Suppressor macrophage treated with lipopolysaccharide for 4 hours (primary cell): ENCODE measurements at places on chromosomes 4 and X.

DNA sequence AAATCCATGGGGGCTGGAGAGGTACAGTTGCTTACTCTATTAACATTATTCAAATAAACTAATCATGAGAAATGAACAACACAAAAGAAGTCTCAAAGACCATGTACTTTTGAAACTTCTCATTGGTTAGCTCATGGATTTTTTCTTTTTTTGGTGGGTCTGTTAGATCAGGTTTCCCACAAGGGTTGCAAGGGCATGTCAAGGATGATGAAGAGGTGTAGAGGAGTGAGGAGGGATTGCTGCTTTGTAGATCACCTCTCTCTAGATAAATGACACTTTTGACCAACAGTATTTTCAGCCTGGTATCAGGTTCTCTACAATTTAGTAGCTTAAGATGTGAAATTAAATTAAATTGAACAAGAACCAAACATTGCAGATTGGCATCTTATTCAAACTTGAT, 417.9 kb upstream of the AGA start:
- DNase-seq, result no peak

GRCh38 chrX:39360101-39360500, 558.8 kb downstream of the MID1IP1 start:
- no peak for DNase-seq

DNA sequence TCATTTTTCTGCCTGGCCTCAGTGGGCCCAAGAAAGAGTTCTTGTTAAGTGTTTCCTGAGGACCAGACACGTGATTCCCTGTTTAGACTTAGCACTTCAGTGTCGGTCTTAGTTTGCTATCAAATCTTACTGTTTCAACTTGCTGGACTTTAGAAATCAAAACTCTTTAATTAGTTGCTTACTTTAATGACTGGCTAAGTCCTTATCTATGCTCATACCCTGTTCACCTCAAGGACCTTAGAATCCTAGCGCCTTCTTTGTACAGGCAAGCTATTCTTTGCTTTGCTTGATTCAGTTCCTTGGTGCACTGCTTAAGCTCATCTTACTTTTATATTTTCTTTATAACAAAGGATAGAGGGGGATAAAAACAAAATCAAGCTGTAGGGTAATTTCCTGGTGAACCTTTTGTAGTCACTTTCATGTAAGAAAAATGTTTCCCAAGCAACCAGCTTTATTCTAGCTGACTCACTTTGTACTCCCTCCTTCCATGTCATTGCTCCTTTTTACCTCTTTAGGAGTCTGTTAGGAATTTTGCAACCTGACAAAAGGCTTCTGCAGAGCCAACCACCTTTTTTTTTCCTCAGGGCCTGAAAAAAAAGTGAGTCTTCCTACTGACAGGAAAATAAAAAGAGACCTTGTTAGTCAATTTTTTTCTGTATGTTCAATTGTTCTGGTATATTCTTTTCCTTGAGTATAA, 14.7 kb downstream of the WDR44 start:
- no peak for DNase-seq

DNA sequence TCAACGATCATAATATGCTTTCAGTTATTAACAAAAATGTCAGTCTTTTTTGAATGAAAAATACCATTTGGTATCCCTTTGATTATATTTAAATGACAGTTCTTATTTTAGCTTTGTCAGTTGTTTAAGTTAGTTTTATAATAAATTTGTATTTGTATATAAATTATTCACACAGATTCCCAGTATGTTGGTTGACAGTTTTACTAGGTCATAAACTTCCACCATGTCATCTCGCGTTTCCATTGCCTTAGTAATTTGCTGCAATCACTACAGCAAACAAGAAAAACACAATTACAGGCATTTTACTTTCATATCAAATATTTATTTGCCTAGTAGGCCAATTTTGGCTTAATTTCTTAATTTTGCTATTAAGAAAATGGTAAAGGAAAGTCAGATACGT, 109.6 kb upstream of the ANK2 start:
- DNase-seq, result no peak

DNA sequence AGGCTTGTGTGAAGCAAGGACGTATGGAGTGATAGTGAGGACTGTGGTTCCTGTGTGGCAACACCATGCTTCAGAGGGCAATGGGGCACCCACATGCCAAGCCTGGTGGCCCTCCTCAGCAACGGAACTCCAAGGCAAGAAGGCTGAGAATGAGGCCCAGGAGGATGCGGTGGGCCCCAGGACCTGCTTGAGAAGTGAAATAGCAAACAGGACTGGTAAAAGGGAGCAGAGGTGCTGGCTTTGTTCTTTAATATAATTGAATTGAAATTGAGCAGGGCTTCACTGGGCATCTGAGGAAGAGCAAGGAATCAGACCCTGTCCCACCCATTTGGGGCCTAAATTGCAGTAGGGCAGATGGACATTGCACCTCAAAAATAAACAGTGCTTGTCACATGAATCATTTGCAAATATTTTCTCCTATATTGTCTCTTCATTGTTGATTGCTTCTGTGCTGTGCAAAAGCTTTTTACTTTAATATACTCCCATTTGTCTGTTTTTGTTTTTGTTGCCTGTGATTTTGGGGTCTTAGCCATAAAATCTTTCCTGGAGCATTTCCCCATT, 2.3 kb downstream of the TMEM187 start:
- peak; percentile 2 for DNase-seq

DNA sequence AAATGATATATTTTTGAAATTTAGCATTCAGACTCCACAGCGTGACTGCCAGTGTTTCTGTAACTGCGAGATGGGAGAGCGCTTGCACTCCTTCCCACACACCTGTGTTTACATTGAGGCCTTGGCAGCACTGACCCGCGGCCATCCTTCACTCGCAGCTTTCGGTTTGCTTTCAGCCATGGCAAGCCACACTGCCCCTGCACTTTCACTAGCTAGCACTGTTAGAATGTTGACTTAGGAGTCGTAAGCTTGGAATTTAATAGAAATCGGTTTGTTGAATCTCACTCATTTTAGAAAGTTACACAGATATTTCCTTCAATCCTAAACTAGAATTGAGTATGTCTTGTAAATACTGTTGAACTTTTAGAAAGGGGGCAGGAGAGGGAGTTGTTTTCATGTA, 136.2 kb downstream of the CFAP299 start:
- DNase-seq, result no peak

DNA sequence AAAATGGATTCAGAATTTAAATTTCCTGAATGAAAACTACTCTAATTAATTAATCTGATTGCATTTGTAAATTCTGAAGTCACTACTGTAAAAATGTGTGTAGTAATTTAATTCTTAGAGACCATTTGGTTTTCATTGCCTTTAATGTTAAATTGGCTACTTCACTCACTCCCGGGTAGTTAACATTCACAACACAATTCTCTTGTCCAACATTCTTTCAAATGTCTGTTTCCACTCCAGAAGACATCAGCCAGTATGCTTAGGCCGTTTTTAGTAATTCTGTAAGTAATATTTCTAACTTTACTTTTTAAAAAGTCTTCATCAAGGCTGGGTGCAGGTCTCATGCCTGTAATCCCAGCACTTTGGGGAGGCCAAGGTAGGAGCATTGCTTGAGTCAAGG, 21.3 kb upstream of the USP46 start:
- DNase-seq, result no peak

DNA sequence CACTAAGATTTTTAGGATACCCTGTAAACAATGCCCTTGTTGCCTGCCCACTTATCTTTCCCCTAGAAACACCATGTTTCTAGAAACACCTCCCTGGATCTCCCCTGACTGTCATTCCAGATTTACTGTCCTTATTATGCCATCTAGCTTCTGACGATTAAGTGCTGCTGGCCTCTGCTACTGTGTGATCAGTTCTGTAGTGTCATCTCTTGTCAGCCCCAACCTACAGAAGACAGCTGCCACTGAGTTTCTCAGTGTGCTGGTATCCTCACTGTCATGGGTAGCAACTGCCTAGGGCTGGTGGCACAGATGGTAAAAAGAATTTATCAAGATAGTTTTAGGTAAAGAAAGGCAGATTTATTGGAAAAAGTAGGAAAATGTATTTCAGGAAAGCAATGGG, 68.7 kb upstream of the WWC2 start:
- DNase-seq, result no peak

- DNase-seq, result no peak
Observed at GRCh38 chrX:155745792-155746191, 133.0 kb upstream of the TMLHE start.

DNA sequence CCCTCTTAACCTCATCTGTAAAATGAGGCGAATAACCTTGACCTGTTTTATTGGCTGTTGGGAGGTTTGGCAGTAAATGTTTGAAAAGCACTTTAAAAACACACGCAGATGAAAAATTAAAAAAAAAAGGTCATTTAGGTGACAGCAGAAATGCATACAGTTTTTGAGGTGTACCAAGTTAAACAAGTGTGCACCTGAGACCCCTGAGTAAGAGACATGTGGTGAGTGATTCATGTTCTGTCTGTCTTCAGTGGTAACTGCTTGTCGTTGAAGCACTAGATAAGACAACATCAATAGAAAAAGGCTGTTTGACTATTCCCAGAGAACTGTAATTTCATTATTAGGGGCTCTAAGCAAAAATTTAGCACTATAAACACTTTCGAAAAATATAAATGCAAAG, 608.4 kb upstream of the PITX2 start:
- DNase-seq, result no peak

DNA sequence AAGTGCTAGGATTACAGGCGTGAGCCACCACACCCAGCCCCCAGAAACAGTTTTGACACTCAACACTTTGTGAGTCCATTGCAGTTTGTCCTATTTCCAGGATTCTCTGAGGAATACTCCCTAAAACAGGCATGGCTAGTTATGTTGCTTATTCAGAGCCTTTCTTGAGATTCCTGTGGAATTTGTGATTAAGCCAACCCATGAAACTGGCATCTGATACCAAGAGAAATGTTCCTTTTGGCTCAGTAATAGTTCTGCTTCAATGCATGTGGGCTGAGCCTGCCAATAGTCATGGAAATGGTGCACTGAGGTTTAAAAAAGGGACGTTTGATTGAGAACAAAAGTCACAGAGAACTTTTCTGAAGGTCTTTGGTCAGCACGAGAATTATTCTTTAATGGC, 241.7 kb downstream of the PPP1R2C start:
- no peak for DNase-seq

DNA sequence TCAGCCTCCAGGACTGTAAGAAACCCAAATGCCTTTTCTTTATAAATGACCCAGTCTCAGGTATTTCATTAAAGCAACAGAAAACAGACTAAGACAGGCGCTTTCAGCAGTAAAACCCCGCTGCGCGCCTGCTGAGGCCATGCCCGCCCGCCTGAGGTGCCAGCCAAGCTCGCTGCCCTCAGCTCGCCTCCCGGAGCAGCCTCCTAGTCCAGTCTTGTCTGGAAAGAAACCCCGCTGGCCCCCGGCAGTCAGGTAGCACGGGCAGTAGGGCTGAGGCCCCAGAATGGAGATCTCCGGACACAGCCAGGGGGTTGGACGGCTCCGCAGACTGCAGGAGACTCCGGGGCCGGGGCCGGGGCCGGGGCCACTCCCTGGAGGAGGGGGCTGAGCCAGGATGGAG, 31.7 kb downstream of the ZFYVE28 start:
- DNase-seq, result no peak

DNA sequence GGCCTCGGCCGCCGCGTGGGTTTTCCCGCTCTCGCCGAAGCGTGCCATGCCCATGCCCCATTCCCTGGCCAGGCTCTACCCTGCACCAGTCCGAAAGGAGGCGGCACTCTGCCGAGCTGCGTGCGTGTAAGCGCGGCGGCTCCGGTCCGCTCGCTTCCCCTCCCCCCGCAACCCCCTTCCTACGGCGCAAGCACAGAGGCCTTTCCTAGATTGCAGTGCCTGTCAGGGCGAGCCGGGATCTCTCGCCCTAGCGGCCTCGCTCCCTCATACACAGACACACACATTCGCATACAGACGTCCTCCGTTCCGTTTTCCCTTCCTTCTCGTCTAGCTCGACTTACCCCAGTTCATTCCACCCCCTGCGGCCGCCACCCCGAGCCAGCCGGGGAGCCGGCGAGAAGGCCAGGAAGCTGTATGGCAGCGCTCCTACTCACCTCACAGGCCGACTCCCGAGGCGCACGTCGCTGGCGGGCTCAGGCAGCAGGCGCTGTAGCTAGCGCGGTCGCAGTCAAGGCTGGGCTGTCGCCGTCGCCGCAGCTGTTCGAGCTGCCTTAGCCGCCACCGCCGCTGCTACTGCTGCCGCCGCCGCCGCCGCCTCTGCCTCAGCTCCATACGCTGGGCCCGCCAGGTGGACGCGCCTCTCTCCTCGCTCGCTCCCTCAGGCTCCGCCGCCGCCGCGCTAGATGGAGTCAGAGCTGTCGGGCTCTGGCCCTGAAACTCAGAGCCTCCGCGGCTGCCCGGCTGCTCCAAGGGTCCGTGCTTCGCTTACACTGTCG, 615 bp downstream of the NEXMIF start:
- DNase-seq, result peak; percentile 2

DNA sequence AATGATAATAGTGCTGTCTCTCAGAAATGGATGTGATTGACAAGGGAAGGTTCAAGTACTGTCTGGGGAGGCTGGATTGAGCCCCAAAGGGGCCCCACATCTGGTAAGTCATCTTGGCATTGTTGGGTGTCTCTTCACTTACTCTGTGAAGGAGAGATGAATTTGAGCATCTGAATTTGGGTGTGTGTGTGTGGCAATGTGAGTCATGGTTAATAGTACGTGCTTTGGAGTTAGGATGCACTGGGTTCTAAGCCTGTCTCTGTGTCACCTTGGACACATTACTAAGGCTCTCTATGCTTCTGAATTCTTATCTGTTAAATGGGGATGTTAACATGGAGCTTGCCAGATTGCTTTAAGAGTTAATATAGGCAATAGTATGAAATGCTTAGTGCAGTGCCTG, 80.4 kb downstream of the FRAS1 start:
- DNase-seq, result no peak

- no peak for DNase-seq
Observed at GRCh38 chrX:27439771-27440170, 23.4 kb downstream of the PPP4R3C start.

- no peak for DNase-seq
Observed at GRCh38 chr4:82650868-82651267, 89.1 kb upstream of the TMEM150C start.

DNA sequence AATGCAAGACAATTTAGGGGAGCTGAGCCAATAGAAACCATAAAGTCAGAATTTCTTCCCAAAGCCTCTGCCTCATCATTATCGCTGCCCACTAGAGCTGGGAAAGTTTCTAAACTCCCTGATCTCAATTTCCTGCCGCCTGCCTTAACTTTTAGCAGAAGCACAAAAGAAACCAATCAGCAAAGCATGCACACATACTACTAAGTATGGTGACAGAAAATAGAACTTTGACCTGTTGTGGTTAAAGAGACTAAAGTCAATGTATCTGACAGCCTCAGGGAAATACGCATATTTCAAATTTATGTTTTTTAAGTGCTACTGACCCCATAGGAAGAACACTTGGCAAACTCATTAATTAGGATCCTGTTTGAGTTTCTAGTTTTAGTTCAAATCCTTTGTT, 10.1 kb downstream of the STK26 start:
- no peak for DNase-seq

DNA sequence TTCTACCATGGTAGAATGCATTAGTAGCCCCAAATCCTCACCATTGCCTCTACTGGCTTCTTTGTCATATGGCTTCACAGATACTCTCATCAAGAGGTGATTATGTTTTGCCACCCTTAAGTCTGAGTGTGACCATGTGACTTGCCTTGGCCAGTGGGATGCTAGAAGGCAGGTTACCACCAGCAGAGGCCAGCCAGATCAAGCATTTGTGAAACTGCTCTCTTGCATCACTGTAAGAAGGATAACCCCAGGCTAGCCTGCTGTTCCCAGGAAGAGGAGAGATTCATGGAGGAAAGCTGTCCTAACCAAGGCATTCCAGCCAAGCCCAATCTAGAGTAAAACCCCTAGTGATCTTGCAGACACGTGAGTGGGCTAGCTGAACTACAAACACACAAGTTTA, 46.8 kb downstream of the USP46 start:
- no peak for DNase-seq

GRCh38 chrX:149540131-149540620, 636 bp upstream of the EOLA1 start:
- peak; percentile 93 for DNase-seq
